Neural progenitor cell (in vitro differentiated cells): ENCODE measurements at places on chromosomes 12 and 14. TPM values are rescaled to one million over a fixed set of nuclear protein-coding genes. Genes with fewer than 3 reads are reported as not detected.

GRCh38 chr12:115336506-115336905, 652.5 kb upstream of the TBX3 start:
- no peak for DNase-seq
- no peak overlapping the region for H3K4me3 ChIP-seq
- no peaks in the 10 kb centered on the region for H3K36me3 ChIP-seq
- H3K4me1 ChIP-seq, result no peaks in the 10 kb centered on the region

- H3K27me3 ChIP-seq, result no peaks in the 10 kb centered on the region
- no peak for DNase-seq
- H3K4me1 ChIP-seq, result peaks cover 6% of the 10 kb centered on the region
- no peak overlapping the region for H3K4me3 ChIP-seq
- no peaks in the 10 kb centered on the region for H3K36me3 ChIP-seq
- no peak overlapping the region for H3K27ac ChIP-seq
Observed at GRCh38 chr14:82403987-82404386, 870.3 kb upstream of the SEL1L start.

DNA sequence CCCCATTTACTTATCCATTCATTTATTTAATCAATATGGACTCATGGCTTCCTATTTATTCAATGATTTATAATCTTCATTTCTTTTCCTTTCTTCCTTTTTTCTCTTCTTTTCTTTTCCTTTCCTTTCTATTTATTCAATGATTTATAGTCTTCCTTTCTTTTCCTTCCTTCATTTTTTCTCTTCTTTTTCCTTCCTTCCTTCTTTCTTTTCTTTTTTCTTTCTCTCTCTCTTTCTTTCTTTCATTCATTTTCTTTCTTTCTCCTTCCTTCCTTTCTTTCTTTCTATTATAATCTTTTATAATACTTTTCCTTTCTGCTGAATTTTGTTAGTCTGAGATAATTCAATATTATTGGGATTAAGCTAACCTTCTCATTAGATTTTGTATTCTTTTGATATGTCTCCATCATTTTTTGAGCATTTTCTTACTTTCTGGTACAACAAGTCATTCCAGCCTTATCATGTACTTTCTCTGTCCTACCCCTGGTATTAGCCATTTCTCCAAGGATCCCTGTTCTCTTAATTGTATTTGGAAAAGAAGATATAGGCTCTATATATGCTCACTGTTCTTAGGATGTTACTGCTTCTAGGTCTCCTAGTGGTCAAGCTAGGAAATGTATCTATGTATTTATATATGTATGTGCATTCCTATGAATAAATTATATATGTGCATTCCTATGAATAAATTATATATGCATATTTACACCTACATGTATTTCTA, 12.1 kb downstream of the LACRT start:
- no peaks in the 10 kb centered on the region for H3K36me3 ChIP-seq
- no peak overlapping the region for H3K27ac ChIP-seq
- peaks cover 75% of the 10 kb centered on the region for H3K27me3 ChIP-seq
- H3K4me1 ChIP-seq, result peaks cover 3% of the 10 kb centered on the region
- H3K4me3 ChIP-seq, result no peak overlapping the region

- no peak overlapping the region for H3K27ac ChIP-seq
- H3K4me3 ChIP-seq, result no peak overlapping the region
- no peaks in the 10 kb centered on the region for H3K4me1 ChIP-seq
- no peaks in the 10 kb centered on the region for H3K27me3 ChIP-seq
- no peaks in the 10 kb centered on the region for H3K36me3 ChIP-seq
Observed at GRCh38 chr14:61429316-61429715, 107.9 kb downstream of the PRKCH start.

Gene MMAB
- 24.7 and 34.5 TPM in 2 replicates for total RNA-seq

Gene CCDC196
- total RNA-seq, result not detected in 2 replicates

Gene ZCRB1
- 45.9 and 84.7 TPM in 2 replicates for total RNA-seq
